ENCODE measurements at places on chromosomes 16 and 17.

- DNase-seq = no peak
Measured at GRCh38 chr17:82172486-82173160, 40.0 kb downstream of the CCDC57 start.

DNA sequence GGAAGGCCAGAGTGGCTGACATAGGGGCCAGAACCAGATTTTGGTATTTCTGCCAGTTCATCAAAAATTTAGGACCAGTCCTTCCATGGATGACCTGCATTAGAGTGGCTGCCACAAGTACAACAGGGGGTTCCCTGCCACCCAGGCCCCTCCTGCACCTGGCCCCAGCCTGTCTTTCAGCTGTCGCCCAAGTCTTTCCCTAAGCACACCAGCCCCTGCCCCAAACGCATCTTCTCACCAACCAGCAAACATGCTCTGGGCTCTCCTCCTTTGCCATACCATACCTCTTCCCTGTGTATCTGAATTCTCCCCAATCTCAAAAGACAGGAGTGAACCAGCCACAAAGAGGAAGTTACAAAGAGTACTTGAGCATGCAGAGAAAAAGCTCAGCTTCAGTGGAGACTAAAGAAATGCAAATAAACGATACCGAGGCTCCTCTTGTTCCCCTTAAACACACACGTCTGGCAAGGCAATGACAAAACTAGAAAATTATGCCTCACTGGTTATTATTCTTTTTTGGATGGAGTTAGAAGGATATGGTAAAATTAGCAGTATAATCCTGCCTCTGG, 130.6 kb downstream of the DYNLRB2 start:
- DNase-seq = no peak

GRCh38 chr17:43530288-43531081, 15.7 kb downstream of the ETV4 start:
- peak; percentile 74 for DNase-seq

DNA sequence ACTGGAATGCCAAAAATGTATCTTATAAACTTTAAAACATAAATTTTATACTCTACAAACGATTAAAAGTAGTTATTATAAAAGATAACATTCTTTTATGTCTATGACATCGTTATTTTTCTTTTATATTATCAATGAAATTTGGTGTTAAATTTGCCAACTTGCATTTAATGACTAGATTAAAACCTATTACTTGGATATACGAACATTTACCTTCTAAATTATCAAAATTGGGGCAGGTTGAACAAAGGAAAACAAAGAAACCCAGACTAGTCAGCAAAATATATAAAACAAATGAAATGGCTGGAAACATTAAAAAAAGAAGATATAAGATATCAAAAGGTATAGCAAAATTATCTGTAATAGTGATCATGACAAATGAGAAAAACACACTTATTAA, 34.1 kb upstream of the ABCA3 start:
- DNase-seq = no peak

DNA sequence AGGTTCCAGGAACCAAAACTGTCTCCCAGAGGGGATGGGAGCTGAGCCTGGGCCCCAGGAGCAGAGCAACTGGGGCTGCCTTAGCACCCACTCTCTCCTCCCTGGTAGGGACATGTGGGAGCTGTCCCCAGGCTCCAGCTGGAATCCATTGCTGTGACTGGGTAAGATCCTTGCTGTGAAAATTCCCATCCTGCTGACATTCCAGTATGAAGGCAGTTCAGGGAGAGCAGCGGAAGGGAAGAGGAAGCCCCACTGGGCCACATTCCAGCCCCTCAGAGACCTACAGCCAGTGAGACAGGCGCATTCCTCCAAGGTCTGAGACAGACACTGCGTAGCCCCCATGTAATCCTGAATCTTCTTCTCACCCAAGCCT, 24.2 kb downstream of the MYO18A start:
- DNase-seq = no peak

- DNase-seq = no peak
Measured at GRCh38 chr16:11901091-11901490, 14.7 kb downstream of the GSPT1 start.

GRCh38 chr17:3788200-3788599, 12.8 kb downstream of the ITGAE start:
- no peak for DNase-seq

DNA sequence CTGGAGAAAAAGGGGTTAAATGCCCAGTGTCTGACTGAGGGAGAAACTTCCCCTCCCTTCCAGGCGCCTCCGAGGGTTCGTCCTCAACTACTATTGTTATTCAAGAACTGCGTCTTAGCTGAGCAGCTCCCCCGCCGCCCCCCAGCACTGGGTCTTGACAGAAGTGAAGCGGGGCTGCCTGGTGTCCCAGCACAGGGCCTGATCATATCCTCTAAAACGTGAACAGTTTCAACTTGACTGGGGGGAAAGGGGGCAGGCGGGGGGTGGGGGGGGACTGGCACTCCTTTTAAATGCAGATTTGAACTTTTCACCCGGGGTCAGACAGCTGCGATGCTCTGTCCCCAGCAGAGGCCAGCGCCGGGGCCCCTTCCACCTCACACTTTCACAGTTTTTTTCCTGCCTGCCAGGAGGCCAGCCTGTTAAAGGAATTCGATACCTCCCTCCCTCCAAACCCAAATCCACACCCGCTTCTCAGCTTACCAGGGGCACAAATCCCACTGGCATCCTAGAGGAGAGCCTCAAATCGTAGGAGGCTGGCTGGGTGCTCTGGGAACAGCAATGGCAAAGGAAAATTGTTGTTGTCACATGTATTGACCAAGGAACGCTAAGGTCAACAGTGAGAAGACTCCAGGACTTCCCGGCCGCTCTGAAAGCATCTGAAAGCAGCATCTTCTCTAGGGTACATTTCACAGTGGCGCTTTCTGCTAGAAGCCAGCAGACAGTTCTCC, 14.5 kb downstream of the ZFHX3 start:
- no peak for DNase-seq

- DNase-seq = no peak
Measured at GRCh38 chr16:54076006-54076504, 210.5 kb downstream of the IRX3 start.

GRCh38 chr17:36937959-36938565, 787 bp downstream of the LHX1 start:
- no peak for DNase-seq

DNA sequence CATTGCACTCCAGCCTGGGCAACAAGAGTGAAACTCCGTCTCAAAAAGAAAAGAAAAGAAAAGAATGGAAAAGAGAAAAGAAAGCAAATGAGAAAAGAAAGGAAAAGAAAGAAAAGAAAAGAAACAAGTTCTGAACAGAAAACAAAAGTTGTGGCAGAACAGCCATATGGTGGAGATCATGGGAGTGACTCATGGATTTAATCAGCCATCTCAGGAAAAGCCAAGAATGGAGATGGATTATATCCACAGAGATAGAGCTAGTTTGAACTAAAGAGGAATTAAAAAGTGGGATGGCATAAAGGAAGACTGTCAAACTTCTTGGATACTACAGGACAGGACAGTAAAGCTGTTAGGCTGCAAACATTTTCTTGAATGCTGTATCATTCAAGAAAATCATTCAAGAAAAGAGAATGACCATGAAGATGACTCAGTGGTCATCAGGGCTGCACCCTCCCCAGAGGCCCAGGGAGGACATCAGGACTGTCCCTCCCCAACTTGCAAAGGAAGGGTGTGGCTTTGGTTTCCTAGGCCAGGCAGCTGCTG, 120.6 kb downstream of the USP22 start:
- peak; percentile 53 for DNase-seq

All from left ventricle myocardium superior (tissue), 1 donor.